ENCODE measurements at places on chromosomes 5 and 9.

DNA sequence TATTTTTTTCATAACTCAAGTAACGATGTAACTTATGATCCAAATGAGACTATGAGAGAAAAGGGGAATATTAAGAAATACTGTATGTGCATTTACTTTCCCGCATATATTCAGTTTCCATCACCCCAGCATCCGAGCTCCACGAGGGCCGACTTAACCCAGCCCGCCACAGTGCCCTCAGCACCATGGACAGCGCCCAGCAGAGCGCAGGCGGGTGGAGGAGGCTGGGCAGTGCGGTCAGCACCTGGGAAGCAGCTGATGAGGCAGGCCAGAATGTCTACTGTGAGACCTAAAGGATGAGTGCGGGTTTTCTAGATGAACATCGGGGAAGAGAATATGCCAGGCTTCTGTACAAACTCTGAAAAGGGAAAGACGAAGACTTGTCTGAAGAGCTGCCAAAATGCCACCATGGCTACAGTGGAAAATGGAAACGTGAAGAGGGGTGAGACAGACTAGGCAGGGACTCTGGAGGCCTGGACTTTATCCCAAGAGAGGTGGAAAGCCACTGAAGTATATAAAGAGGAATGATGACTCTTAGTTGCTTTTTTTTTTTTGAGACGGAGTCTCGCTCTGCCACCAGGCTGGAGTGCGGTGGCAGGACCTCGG is 34.5 kb upstream of the MED27 start:
- no peak for DNase-seq

DNA sequence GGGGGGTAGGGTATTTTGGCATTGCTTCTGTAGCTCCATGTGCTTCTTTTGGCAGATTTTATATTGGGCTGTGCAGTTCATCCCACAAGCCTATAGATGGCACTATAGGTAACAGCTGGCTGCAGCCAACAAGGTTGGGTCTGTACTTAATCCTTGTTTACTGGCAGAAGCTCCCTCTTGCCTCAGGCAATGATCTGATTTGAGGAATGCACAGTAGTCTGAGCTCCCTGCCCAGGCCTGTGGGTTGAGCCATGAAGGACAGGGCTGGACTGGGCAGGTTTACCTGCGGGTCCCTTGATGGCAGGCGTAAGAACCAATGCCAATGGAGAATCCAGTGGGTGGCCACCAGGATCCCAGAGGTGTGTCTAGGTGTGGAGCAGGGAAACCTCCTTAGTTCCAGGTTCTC is 11.7 kb upstream of the OR1J2 start:
- peak; percentile 49 for DNase-seq

GRCh38 chr9:110876929-110877328 is 161.3 kb downstream of the LPAR1 start:
- DNase-seq = no peak

GRCh38 chr9:115262952-115263351 is 145.0 kb upstream of the TNC start:
- DNase-seq = peak; percentile 88
